ENCODE measurements at places on chromosomes 4 and X.

DNA sequence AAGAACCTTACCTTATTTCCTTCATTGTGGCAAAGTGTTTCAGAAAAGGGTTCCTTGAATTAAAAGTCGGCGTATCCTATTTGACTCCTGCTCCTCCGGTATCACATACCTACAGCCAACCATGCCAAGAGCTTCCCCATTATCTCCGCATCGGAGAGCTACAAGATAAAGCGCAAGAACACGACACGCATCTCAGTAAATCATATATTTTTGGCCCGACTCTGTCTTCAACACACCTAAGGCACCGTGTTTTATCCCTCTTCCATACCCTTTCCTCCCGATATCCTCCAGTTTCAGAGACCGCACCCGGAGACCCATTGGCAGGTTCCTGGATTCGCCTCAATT, 497 bp upstream of the THAP9 start:
- no peak for DNase-seq

DNA sequence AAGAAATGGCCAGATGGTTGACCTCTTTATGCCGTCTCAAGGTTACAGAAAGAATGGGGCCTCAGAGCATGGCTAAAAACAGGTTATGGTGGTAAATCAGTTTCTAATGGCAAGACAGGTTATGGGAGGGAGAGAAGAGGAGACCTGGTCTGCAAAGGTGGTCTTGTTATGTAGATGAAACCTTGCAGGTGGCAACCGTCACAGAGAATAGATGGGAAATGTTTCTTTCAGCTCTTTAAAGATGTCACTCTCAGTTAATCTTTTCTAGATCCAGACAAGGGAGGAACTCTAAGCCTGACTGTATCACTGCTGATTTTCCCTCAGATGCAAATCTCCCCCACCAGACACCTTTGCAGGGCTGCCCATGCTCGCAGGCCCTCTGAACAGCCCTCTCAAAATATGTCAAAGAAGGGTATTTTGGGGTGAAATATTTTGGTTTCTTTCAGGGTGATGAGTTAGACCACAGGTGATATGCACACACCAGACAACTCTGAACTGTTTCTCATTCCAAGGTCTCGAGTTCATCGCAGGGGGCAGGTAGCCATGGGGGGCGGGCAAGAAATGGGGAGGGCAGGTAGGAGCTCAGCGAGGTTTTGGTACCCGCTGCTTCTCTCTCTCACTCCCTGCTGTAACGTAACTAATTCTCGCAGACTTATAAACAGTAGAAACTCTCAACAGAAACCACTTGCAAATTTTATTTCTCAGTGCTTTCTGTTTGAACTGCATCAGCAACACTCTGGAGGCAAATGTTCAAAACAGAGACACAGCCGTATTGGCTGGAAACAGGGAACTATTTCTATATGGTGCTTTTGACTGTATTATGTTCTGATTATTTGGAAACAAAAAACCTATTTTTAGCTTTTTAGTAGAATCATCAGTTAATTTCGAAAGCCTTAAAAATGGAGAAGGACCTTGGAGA, 32.4 kb downstream of the CASP3 start:
- DNase-seq = no peak

GRCh38 chr4:152674359-152674758, 5.4 kb downstream of the TMEM154 start:
- DNase-seq = no peak

- no peak for DNase-seq
Measured at GRCh38 chrX:27439771-27440170, 23.4 kb downstream of the PPP4R3C start.

GRCh38 chr4:183801457-183802165, 103.5 kb upstream of the STOX2 start:
- no peak for DNase-seq

- DNase-seq = no peak
Measured at GRCh38 chr4:16031546-16032395, 52.1 kb downstream of the PROM1 start.

- DNase-seq = no peak
Measured at GRCh38 chrX:37455381-37455780, 106.2 kb downstream of the PRRG1 start.

GRCh38 chrX:43785930-43786591, 96.2 kb downstream of the MAOB start:
- no peak for DNase-seq

DNA sequence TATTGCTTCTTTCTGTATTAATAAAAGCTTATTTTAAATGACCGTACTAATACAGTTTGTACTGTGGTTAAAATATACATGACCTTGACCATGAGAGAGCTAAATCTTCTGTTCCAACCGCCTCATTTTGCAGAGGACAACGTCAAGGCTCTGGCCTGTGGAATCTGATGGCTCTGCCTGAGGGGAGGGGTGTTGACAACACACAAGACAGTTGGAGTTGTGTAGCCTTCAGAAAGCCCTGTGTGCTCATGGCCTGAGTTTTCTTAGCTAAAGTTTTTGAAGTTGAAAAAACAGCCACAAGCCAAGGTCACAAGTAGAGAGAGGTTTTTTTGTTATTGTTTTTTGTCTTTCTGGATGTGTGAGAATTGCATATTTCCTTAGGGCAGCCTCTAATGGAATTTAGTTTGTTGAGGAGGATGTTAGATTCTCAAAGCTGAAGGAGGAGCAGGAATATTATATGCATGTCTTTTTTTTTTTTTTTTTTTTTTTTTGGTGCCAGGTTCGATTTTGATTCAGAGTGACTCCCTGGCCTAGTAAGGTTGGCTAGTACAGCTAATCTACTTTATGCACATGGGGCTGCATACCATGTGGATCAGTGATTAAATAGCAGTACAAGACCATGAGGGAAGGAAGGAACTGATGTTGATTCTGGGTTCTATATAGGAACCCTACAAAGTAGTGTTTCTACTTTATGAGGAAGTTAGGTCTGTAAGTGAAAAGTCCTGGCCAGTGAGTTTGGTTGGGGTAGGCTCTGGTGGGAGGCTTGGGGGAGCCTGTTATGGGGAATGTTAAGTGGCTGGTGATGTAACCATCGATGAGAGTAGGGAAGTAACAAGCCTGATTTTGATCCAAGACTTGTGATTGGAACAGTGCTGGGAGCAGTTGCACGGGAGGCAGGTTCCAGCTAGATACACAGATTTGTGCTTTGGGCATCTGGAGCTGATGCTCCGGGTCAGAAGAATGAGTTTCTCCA, 20.3 kb downstream of the SMS start:
- no peak for DNase-seq

DNA sequence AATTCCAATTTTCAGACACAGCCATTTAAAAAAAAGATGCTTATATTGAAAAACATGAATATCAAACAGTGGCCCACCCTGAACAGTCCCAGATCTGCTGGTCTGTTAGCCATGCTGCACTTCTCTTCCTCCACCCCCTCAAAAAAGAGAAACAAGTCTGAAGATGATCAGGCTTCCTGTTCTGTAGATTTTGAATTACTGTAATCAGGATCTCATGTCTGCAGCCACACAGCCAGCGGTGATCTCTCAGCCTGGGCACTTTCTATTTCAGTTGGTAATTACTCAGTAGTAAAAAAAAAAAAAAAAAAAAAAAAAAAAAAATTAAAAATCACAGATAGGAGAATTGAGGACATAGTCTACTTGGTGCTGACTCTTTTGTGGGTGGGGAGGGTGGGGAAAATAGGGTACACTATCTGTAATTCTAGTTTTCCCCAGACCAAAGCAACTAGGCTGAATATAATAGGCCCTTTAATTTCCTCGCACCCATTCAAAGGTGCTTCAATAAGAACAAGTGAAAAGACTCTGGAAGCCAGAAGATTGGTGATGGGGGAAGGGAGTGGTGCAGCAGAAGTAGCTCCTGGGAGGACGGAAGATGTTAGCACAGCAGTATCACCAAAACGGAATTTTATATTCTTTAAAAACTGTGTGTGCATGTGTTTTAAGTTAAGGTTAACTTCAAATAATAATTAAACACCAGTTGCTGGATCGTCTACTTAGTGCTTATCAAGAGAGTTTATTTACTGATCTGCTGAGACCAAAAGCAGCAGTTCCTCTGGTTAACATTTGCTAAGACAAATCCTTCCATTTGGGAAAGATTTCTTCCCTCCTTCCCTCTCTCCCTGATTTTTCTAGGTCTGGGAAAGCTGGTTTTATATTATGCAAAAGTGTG, 47.0 kb downstream of the SPRY1 start:
- DNase-seq = peak; percentile 49

Data from CD4-positive, alpha-beta T cell treated with Interleukin-15 for 1 hour (primary cell).